ENCODE measurements at places on chromosomes 2 and 18.

DNA sequence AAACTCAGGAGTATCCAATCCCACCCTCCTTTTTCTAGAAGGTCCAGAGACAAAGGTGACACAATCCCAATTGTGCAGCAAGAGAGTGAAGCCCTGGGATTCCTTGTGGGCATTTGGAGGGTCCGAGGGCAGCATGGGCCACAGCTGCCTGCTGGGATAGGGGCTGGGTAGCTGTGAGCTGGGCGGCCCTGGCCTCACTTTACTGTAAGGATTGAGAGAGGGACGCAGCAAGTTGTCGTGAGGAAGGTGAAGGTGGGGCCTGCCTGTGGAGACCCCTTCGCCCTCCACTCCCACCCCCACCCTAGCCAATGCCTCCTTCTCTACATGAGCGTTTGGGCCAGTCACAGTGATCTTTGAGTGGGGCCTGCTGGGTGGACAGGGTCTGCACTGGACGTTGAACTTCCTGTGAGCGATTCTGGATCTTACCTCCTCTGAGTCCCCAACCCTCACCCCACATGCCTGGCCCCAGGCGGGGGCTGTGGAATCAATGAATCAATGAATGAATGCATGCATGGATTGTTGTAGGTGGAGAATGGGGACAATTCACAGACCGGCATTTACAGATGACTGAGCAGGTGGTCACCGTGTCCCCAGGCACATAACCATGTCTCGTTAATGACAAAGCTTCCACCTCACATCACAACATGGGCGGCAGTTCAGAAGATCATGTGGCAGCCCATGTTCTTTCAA lies 107.2 kb downstream of the INHBB start:
- DNase-seq = no peak

GRCh38 chr2:205858881-205859441 lies 176.7 kb downstream of the NRP2 start:
- no peak for DNase-seq

DNA sequence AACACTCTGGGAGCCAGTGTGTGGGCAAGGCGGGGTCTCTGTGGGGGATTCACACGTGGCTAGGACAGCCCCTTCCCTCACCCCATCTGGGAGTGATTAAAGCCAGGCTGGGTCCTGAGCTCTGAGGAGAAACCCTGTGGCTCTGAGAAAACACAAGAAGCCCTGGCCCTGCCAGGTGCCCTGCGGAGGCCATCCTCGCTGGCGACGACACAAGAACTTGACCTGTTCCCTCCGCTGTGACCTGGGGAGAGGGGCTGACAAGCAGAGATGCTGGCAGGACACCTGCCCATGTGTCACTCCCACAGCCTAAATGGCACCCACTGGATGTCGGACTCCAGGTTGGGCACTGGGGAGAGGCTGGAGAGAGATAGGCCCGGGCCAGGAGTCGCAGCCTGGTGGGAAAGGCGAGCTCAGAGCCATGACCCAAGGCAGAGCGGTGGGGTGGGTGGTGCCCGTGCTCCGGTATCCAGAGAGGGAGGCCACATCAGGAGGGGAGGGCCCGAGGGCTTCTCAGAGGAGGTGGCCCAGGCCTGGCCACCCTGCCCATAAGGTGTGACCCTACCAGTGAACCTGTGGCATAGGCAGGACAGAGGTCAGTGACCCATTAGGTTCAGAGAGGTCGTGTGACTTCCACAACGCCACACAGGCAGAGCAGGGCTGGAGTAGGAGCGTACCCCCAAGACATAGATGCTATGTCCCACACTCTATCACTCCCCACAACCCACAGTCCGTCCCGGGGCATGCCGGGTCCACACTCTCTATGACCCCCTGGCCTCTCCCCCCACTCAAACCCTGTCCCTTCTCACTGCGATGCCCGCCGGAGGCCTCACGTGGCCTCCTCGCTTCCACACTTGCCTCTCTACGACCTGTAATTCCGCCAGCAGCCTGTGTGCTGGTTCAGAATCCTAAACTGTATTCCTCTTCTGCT lies 59.4 kb upstream of the HPCAL1 start:
- no peak for DNase-seq

DNA sequence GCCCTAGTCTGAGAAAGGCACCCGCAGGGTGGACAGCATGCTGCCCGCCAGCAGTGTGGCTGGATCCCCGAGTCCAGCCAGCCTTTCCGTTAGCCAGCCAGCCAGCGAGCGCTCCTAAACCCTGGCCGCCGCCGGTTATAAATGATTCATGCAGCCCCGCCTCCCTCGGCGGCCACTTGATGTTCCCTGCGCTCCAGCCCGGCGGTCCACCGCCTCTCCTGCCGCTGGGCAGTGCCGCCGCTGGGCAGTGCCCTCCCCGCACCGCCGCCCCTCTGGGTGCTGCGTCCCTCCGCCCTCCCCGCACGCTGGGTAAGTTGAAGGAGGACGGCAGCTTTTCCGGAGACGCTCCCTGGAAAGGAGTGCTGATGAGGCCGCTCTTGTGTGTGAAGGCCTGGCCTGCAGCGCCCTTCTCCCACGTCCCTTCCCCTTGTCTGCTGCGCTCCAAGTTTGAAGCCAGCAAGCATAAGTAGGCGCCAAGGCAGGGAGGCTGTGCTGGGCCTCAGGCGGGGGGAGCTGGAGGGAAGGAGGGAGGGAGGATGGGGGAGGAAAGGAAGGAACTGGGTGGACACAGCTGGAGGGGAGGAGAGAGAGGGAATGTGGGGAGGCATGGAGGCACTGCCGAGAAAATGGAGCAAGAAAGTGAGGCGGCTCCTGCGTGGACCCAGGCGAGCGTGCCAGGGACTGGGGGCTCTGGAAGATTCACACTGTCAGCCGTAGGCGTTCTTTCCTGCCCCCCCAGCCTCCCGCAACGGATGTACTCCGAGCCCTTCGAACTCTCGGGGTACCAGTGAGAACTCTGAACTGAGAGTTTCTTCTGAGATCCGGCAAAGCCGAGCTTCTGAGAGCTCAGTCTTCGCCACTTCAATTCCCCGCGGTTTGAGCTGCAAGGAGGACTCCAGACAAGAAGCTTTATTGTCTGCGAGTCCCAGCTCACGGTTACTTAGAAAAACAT lies 131.9 kb downstream of the GLI2 start:
- DNase-seq = no peak

- DNase-seq = no peak
These were observed 139.6 kb upstream of the B3GNT2 start for GRCh38 chr2:62056341-62056740.

DNA sequence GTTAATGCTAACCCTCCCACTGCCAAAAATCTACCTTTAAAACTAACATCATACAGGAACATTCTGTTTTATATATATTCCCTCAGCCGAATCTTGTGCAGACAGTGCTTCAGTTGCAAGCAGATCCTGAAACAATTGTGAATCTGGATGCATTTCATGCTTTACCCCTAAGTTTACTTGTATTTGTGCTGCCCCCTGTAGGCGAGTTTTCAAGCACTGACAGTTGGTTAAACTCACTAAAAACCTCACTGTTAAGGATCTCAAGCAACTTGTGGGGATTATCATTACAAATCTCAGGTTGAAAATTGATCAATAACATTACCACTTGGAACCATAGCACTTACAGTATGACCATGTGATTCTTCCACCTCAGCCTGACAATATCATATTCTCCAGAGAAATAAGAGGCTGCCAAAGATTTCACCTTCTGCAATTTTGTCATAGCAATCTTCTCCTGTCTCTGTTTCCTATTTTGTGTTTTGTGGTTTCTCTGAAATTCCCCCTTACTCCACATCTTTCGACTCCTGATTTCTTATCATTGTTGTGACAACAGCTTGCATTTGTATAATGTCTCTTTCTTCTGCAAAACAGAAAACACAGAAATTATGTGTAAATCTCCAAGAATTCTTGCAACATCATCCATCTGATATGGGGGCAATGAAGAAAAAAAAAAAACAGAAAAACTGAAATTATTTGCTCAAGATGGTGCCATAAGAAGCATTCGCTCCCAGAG lies 354.6 kb upstream of the SETBP1 start:
- DNase-seq = no peak

GRCh38 chr2:19649785-19650380 lies 251.9 kb downstream of the TTC32 start:
- no peak for DNase-seq

- no peak for DNase-seq
These were observed 35.0 kb downstream of the ITGA6 start for GRCh38 chr2:172462373-172462848.

DNA sequence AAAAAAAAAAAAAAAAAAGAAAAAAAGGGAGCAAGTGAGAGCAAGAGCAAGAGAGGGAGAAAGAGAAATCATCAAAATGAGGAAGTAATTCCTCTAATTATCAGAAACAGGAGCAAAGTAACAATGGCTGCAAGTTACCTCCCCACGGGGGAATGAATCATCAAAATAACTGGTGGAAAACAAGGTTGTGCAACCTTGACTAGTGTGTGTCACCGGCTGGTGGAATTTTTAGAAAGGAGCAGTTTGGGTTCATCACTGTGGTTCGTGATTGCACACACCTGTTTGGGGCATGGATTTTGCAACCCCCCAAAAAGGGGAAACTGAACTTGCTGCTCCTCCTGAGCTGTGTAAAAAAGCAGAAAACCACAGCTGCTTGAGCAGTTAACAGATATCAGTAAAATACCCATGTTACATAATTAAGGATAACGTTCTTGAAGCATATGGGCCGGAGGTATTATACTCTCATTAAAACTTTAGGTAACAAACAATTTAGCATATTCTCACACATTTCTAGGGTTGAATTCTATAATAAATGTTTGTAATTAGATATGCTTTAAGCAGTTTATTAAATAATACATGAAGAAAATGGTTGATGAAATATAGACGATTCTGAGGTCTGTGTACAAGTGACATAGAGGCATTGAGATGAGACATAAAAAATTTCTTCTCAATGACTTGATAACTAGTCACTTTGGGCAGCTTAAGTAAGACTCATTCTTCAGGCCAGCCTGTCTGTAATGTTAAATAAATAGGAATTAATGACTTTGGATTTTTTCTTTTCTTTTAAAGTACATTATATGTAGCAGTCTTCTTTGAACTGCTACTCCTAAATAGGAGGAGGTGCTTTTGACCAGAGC lies 184.2 kb upstream of the ZEB2 start:
- DNase-seq = no peak

GRCh38 chr2:238883421-238883901 lies 35.6 kb downstream of the TWIST2 start:
- no peak for DNase-seq

- no peak for DNase-seq
These were observed 87.6 kb downstream of the CYRIA start for GRCh38 chr2:16578081-16578480.

DNA sequence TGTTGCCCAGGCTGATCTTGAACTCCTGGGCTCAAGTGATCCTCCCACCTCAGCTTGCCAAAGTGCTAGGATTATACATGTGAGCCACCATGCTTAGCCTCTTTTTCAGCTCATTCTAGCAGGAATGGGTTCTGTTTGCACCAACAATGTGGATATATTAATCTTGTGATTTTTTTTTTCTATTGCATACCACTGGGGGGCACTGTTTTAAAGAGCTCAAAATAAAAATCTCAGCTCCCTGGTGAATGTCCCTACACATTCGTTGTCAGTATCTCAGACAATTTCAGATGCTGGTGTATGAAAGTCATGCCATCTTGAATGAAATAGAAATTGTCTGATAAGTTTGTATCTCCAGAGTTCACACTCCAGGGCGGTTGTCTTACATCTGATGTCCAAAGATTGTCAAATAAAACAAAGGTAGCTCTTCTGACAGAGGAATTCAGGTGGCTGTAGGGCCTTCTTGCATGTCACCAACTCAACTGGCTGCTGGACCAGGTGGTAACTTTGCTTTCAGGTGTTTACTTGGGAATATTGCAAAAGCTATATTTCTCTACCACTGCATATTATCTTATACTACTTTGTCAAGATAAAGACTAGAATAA lies 3.1 kb upstream of the MATN3 start:
- no peak for DNase-seq

- DNase-seq = no peak
These were observed 172 bp downstream of the PRKD3 start for GRCh38 chr2:37324536-37324785.

GRCh38 chr2:220228310-220229006 lies 601.0 kb downstream of the SLC4A3 start:
- no peak for DNase-seq

DNA sequence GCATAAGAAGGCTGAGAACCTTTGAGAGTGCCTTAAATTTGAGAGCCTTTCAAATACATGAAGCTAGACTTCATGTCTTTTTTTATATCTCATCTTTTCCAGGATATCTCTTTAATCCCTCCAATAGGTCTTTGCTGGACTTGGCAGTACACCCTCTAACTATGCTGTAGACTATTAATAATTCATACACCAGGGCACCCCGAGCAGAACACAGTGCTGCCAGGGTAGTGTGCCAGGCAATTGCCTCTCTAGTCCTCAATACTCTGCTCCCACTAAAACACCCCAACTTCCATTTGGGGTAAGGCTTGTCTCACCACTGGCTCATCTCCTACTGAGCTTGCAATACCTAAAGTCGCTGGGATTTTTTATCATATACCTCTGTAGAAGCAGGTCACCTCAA lies 80.8 kb downstream of the VIT start:
- DNase-seq = no peak

- no peak for DNase-seq
These were observed 422.5 kb downstream of the CMPK2 start for GRCh38 chr2:6443061-6443823.

DNA sequence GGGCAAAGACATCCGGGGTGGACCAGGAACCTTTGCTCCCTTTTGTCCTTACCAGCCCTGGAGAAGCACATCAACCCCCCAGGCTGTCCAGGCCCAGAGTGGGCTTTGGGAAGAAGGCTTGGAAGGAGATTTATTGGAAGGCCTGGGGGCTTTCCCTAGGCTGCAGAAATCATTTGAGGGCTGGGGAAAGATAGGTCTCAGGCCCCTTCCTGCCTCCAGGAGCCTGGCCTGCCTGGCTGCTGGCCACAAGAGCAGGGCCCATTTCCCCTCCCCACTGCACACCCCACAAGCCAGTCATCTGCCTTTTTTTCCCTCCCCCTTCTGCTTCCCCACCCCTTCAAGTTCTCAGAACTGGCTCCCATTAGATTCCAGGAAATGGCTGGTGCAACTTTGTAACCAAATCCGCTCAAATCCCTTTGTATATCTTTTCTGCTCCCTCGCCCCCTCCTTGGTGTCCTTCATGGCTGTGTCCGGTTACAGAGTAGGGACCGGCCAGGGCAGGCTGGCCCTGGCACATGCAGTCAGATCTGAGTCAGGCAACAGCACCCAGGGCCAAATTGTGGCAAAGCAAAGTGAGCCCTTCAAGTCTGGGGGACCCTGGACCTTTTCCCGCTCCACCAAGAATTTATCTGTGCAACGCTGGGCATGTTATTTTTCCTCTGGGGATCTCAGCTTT lies 20.8 kb upstream of the TNP1 start:
- DNase-seq = no peak

GRCh38 chr2:85582492-85582891 lies 1.7 kb upstream of the VAMP5 start:
- no peak for DNase-seq

DNA sequence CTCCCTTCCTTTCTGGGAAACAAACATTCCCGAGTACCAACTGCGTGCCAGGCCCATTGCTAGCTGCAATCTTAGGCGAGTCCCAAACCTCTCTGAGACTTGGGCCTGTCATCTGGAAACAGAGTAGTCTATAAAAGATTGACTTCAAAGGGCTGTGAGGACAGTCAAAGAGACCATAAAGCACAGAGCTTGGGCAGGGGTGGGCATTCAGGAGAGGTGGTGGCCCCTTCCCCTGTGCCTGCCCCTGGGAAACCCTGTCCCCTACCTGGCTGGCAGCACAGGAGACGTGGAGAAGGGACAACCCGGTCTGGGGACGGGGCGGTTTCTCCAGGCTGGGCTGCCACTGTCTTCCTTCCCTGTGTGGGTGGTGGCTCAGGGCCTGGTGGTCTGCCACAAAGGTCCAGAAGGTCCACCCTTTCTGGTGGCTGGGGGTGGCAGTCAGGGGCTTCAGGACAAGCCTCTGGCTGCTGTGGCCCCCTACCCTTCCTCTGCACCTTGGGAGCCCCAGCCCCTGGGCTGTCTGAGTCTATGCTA lies 33.9 kb upstream of the FOSL2 start:
- DNase-seq = no peak
